Brain microvascular endothelial cell (primary cell): ENCODE measurements at places on chromosomes 3 and 15.

GRCh38 chr15:44706946-44707636 lies 4.0 kb downstream of the PATL2 start:
- no peak for DNase-seq

- DNase-seq: no peak
Observed at GRCh38 chr3:177764377-177764912, 567.2 kb upstream of the TBL1XR1 start.

DNA sequence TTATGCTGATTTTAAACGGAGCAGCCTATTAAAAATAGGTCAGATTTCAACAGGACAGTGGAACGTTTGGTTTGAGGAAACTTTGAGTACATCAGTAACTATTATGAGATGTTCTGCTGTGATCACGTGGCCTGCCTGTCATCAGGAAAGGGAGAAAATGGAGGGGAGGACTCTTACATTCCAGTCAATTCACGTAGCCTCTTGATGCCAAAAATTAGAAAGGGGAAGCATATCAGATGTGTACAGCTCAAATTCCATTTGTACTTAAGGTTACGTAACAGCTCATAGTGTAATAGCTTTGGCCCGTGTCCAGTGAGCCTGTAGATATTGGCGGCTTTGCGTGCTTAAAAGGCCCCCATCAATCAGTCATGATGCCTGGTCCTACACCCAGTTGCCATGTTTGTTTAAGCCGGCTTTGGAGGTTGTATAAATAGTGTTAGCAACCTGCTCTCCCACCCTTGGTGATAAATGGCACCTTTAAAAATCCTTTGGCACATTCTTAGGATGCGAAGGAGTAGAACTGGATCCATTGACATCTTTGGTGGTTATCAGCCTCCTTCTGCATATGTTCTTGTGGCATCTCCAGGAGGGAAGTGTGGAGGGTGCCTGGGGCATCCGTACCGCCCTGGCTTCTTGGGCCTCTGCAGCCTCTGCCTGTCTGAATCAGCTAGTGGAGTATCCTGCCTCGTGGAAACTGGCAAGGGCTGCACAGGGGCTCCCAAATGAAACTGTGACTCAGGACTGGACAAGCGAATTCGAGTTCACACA lies 163.9 kb downstream of the THSD4 start:
- peak; percentile 98 for DNase-seq

GRCh38 chr3:66856533-66856932 lies 141.6 kb upstream of the KBTBD8 start:
- no peak for DNase-seq

GRCh38 chr15:50358845-50359244 lies 3.8 kb upstream of the GABPB1 start:
- DNase-seq: peak; percentile 39
